Dermis blood vessel endothelial cell (primary cell): ENCODE measurements at places on chromosomes 5 and 9.

DNA sequence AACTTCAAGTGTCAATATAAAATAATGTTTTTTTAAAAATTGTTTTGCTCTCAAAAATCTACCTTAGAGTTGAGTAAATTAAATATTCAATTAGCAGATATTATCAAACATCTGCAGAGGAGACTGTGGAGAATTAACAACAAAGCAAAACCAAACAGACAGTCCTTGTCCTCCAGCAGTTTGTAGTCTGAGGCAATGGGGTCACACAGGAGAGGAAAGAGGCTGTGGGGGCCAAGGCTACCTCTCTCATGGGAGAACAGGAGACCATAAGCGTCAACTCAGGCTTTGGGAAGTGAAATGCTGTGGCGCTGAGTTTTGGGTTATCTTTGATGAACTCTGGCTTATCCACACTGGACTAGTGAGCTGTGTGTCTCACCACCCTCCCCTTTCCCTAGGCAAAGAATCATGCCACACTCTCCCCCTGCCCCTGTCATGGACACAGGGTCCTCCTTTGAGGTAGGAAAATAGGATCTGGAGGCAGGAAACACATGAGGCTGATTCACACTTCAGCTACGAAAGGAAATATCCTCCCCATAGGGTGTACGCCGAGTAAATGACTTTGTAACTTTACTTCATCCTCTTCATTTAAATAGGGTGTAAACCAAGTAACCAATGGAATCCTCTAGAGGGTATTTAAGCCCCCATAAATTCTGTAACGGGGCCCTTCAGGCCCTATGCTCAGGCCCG, 152.7 kb downstream of the FSTL4 start:
- DNase-seq = peak; percentile 67

DNA sequence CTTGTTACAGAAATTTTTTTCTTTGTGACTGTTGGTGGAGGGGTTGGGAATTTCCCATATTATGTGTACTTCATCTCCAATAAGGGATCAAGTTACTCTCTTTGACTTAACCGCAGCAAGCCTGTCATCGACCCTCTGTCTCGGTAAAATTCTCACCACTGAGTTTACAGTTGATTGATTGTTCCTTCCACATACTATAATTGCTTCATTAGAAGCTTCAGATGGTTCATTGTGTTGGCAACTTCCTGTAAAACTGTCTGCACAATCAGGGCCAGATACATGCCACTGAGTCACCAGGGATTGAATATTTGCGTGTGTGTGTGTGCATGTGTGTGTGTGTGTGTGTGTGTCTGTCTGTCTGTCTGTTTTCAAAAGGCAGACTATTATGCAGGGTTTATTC, 176.6 kb downstream of the ZNF462 start:
- peak; percentile 42 for DNase-seq

GRCh38 chr5:136020383-136021015, 8.3 kb upstream of the TGFBI start:
- DNase-seq = peak; percentile 67

DNA sequence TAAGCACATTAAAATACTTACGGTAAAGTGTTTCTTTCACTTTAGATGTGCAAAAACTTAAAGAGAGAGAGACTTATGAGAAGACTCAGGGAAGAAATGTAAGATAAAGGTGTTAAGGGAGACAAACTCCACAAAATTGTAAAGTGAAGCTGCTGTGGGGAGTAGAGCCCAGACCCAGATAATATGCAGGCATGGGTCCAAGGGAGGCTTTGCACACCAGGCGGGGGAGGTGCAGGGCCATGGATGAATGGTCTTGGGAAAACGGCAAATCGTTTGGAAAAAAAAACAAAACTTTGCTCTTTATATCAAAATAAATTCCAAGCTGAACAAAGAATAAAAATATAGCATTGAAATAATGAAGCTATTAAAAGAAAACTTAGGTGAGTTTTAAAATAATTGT, 9.1 kb downstream of the SYK start:
- DNase-seq = no peak

- peak; percentile 26 for DNase-seq
Observed at GRCh38 chr5:143241892-143242291, 161.6 kb downstream of the NR3C1 start.

GRCh38 chr9:116689486-116690032, 2.5 kb downstream of the TRIM32 start:
- no peak for DNase-seq

GRCh38 chr5:14374100-14374499, 207.5 kb upstream of the OTULINL start:
- no peak for DNase-seq

GRCh38 chr5:143596824-143597223, 193.3 kb upstream of the NR3C1 start:
- no peak for DNase-seq

DNA sequence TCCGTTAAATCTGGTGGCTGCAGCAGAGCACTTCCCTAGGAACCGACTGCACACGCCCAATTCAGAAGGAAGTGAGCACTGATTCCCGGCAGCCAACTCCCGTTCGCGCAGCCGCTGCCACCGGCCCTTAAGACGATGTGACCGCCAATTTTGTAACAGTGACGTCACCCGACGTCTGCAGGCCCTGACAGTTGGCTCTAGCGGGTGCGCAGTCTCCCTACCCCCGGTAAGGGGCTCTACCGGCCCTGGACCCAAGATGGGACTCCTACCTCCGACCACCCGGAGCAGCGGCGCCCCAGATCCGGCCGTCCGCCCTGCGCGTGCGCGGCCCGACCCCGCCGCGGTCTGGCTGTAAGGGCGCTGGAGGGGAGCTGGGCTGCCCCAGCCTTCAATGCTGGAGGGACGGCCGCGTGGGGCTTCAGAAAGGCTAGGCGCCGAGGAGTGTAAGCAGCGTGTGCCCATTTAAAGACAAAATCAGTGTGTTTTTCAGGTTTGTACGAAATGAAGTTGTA, 19.1 kb downstream of the DNAJA1 start:
- peak; percentile 95 for DNase-seq

GRCh38 chr5:1208743-1209488, 7.5 kb downstream of the SLC6A19 start:
- DNase-seq = peak; percentile 66

DNA sequence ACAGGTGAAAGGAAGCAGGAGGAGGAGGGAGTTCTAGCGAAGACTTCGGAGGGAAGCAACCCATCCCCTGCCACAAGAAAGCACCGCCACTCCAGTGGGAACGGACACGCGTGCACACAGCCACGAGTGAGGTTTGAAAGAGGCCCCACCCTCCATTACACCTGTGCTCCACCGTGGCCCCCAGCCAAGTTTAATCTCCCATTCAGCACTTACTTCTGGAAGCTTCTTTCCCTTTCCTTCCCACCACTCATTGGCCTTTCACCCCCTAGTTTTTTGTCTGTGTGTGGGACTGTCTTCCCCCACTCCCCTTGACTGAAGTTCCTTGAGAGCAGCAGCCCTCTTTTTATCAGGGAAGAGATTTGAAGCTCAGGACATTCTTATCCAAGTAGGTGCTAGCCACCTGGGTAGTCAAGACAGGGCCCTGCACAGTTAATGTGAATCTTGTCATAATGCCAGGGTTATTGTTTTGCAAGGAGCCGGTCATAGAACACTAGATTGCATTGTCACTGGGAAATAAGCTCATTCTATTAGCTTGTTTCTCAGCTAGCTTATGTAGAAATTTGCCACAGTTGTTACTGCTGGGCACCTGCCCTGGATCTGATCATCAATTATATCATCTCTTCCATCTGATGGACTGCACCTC, 256.0 kb downstream of the DOCK8 start:
- peak; percentile 16 for DNase-seq

- DNase-seq = no peak
Observed at GRCh38 chr5:81817980-81818379, 67.1 kb upstream of the SSBP2 start.

GRCh38 chr9:87586731-87587355, 89.2 kb downstream of the DAPK1 start:
- DNase-seq = no peak
